ENCODE measurements at places on chromosomes 6 and 20.

DNA sequence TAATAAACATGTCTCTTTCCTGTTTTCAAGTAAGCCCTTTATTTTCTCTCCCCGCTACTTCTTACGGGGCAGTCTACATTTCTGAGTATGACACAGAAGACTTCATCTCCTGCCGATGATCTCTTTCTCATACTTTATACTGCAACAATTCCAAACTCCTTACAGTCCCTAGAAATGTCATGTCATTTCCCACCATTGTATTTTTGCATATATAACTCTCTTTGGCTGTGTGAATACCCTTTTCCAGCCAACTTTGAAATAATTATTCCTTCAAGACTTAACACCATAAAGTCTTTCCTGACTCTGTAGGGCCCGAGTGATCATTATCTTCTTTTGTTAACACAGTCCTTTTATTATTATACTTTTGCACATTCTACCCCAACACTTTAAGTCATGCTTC lies 72.1 kb downstream of the SHPRH start:
- H3K4me3 ChIP-seq, result no peak overlapping the region
- H3K36me3 ChIP-seq, result peaks cover 20% of the 10 kb centered on the region
- no peak for DNase-seq
- no peak overlapping the region for H3K27ac ChIP-seq
- H3K4me1 ChIP-seq, result peaks cover 2% of the 10 kb centered on the region

- H3K36me3 ChIP-seq, result no peaks in the 10 kb centered on the region
- H3K4me1 ChIP-seq, result no peaks in the 10 kb centered on the region
- H3K27me3 ChIP-seq, result no peaks in the 10 kb centered on the region
- no peak overlapping the region for H3K4me3 ChIP-seq
Observed at GRCh38 chr6:63897459-63897858, 261.9 kb downstream of the PHF3 start.

DNA sequence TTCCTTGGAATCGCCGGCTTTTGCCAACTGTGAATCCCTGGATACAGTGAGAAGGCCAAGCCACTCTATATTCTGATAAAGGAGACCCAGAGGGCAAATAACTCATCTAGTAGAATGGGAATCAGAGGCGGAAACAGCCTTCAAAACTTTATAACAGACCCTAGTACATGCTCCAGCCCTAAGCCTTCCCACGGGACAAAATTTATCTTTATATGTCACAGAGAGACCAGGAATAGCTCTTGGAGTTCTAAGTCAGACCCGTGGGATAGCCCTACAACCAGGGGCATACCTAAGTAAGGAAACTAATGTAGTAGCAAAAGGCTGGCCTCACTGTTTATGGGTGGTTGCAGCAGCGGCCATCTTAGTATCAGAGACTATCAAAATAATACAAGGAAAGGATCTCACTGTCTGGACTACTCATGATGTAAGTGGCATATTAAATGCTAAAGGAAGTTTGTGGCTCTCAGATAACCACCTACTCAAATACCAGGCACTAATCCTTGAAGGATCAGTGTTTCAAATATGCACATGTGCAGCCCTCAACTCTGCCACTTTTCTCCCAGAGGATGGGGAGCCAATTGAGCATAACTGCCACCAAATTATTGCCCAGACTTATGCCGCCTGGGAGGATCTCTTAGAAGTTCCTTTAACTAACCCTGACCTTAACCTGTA lies 29.5 kb downstream of the CEP85L start:
- H3K36me3 ChIP-seq, result peaks cover 26% of the 10 kb centered on the region
- H3K4me1 ChIP-seq, result peaks cover 16% of the 10 kb centered on the region
- no peak overlapping the region for H3K27ac ChIP-seq
- no peaks in the 10 kb centered on the region for H3K27me3 ChIP-seq
- no peak overlapping the region for H3K4me3 ChIP-seq
- no peak for DNase-seq

GRCh38 chr6:11264100-11264499 lies 31.6 kb upstream of the NEDD9 start:
- H3K4me1 ChIP-seq, result peaks cover 27% of the 10 kb centered on the region
- H3K27me3 ChIP-seq, result no peaks in the 10 kb centered on the region
- no peak overlapping the region for H3K27ac ChIP-seq
- peaks cover 38% of the 10 kb centered on the region for H3K36me3 ChIP-seq
- H3K4me3 ChIP-seq, result no peak overlapping the region

DNA sequence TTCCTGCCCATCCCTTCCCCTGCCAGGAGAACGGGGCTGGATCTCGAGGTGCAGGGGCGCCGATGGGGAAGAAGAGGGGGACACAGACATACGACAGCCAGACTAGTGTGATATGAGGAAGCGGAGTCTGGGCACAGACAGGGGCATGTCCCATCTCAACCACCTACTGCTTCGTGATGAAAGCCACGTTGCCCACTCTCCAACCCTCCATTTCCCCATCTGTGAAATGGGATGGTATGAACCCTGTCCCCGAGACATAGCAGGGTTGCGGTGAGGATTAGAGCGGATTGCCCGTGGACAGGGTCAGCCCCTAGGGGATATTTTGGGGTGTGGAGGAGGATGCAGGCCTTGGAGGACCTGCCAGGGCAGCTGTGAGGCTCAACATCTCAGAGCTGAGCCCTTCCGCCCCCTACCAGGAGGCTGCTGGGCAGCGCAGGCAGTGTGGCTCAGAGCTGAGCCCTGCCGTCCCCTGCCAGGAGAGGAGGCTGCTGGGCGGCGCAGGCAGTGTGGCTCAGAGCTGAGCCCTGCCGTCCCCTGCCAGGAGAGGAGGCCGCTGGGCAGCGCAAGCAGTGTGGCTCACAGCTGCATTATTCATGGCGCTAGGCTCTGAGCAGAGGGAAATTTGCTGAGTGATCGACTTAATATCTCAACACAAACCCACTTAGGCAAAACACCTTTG lies 71.7 kb downstream of the GRM4 start:
- no peak overlapping the region for H3K27ac ChIP-seq
- DNase-seq, result no peak
- no peaks in the 10 kb centered on the region for H3K36me3 ChIP-seq
- no peak overlapping the region for H3K4me3 ChIP-seq
- H3K4me1 ChIP-seq, result no peaks in the 10 kb centered on the region

DNA sequence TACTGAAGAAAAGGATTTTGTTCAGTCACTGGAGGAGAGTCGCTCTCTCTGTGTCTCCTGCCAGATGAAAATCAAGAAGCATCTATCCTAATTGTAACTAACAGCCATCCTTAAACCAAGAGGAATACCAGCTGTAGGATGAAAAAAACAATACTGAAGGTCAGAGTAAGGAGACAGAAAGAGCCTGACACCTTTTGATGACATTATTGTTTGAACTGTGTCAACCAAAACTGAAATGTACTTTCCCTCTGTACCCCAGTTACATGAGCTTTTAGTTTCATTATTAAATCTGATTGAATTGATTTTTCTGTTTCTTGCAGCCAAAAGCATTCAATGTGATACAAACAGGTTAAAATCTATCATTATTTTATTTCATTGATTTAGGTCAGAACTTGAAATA lies 17.2 kb upstream of the BTBD9 start:
- no peak overlapping the region for H3K4me3 ChIP-seq
- peaks cover 2% of the 10 kb centered on the region for H3K36me3 ChIP-seq
- no peaks in the 10 kb centered on the region for H3K27me3 ChIP-seq
- peaks cover 2% of the 10 kb centered on the region for H3K4me1 ChIP-seq

DNA sequence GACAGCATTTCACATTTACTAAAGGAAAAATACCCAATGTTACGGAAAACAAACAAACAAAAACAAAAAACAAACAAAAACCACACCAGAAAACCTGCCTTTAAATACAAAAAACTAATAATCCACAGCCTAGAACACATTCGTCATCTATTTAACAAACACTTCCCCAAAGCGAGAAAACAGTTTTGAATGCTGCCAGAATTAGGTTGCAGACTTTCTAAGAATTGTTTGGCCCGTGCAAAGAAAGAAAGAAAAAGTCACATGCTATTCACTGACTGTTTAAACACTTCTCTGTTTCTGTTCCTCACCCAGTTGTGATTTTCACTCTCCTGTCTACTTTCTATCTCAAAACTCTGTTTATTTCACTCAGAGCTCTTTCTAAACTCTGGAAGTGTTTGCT lies 52.5 kb downstream of the BCAS1 start:
- no peaks in the 10 kb centered on the region for H3K36me3 ChIP-seq
- DNase-seq, result no peak
- peak overlapping the region; percentile 16 for H3K4me3 ChIP-seq
- peaks cover 10% of the 10 kb centered on the region for H3K27me3 ChIP-seq

- H3K36me3 ChIP-seq, result no peaks in the 10 kb centered on the region
- H3K27me3 ChIP-seq, result no peaks in the 10 kb centered on the region
- H3K4me3 ChIP-seq, result no peak overlapping the region
- no peak overlapping the region for H3K27ac ChIP-seq
- H3K4me1 ChIP-seq, result no peaks in the 10 kb centered on the region
Observed at GRCh38 chr6:165543781-165544180, 119.3 kb downstream of the PDE10A start.

DNA sequence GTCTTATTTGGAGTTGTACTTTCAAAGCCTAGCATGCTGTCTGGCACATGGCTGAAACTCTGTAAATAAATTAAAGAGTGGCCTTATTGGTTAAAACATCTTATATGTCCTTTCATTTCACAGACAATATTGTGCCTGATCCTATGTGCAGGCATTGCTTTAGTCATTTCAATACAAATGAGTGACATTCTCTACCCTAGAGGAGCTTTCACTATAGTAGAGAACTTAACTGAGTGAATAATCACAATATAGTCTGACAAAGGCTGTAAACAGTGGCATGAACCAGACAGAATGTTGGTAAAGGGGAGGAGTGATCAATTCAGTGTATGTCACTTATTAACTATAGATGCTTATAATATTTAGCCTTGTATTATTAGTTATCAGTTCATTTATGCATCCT lies 481.8 kb downstream of the TFAP2B start:
- no peaks in the 10 kb centered on the region for H3K4me1 ChIP-seq
- H3K27me3 ChIP-seq, result no peaks in the 10 kb centered on the region
- H3K4me3 ChIP-seq, result no peak overlapping the region
- H3K36me3 ChIP-seq, result no peaks in the 10 kb centered on the region

- no peak for DNase-seq
- H3K27me3 ChIP-seq, result no peaks in the 10 kb centered on the region
- no peak overlapping the region for H3K27ac ChIP-seq
- no peaks in the 10 kb centered on the region for H3K4me1 ChIP-seq
- H3K4me3 ChIP-seq, result no peak overlapping the region
Observed at GRCh38 chr6:168873278-168874190, 380.1 kb downstream of the THBS2 start.

DNA sequence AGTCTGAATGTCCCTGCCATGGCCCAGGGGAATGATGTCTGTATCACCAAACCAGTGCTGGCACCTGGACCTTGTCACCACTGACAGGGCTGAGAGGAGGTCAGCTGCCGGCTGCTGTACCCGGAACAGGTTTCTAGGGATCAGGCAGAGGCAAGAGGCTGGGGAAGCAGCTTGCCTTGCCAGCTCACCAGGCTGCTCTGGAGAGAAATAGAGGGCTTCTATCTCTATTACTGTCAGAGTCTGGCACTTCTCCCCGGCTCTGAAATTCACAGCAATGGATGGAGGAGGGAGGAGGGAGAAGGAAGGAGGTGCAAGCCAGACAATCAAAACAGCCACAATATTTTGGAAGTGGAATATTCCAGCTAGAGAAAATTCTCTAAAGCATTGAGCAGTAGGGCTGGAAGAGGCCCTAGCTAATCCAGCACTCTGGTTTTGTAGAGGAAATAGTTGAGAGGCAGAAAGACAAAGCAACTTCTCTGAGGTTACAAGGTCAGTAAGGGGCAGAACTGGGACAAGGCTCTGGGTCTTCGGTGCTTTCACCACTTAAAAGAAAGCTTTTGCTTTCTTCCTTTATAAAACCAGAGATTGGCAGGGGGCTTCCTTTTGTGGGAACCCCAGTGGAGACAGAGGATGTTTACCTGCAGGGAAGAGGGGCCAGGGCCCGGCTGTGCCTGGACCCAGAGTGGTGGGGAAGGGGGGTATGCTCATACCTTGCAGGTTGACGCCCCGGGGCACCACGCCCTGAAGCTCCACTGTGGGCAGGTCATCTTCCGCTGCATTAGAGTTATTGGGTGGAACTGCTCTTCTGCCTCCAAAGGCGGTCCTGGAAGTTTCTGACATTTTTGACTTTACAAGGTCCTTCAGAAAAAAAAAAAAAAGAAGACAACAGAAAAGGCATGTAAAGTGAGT lies 2.4 kb downstream of the F13A1 start:
- no peak overlapping the region for H3K27ac ChIP-seq
- no peak for DNase-seq
- no peak overlapping the region for H3K4me3 ChIP-seq
- peaks cover 53% of the 10 kb centered on the region for H3K27me3 ChIP-seq
- no peaks in the 10 kb centered on the region for H3K36me3 ChIP-seq
- no peaks in the 10 kb centered on the region for H3K4me1 ChIP-seq

GRCh38 chr20:50152394-50153152 lies 950 bp downstream of the PEDS1 start:
- H3K4me1 ChIP-seq, result peaks cover 45% of the 10 kb centered on the region
- H3K27ac ChIP-seq, result peak overlapping the region; percentile 94
- peaks cover 31% of the 10 kb centered on the region for H3K36me3 ChIP-seq
- peak overlapping the region; percentile 94 for H3K4me3 ChIP-seq
- DNase-seq, result no peak

GRCh38 chr6:30725713-30726505 lies 5.8 kb downstream of the TUBB start:
- peaks cover 39% of the 10 kb centered on the region for H3K4me1 ChIP-seq

DNA sequence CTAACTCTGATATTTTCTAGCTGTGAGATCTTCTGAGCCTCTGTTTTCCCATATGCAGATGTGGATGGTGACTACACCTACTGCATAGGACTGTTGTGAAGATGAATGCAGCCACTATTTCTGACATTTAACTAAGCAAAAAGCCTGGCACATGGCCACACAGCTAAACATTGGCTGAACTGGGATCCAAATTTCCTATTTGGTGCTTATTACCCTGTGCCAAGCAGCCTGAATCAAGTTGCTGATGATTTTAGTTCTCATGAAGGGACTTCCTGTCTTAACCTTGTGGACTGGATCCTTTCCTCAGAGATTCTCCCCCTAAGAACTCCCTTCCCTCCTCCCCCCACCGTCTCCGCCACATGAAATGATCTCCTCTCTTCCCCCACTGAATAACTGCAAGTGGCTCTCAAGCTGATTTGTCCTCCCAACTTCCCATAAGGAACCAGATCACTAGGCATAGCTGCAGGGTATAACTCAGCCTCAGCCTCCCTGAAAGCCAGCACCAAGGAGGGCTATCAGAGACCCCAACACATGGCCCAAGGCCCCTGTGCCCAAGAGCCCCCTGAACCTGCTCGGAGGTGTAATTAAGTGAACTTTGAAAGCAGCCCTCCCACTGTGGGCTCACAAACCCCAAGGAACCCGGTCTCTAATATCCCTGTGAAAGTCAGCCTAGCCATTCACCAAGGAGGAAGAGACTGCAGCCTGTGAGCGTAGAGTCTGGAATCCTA lies 55.7 kb downstream of the MAFB start:
- no peaks in the 10 kb centered on the region for H3K4me1 ChIP-seq
- H3K4me3 ChIP-seq, result no peak overlapping the region
- H3K27me3 ChIP-seq, result no peaks in the 10 kb centered on the region
- H3K27ac ChIP-seq, result no peak overlapping the region
- no peak for DNase-seq
- H3K36me3 ChIP-seq, result no peaks in the 10 kb centered on the region

DNA sequence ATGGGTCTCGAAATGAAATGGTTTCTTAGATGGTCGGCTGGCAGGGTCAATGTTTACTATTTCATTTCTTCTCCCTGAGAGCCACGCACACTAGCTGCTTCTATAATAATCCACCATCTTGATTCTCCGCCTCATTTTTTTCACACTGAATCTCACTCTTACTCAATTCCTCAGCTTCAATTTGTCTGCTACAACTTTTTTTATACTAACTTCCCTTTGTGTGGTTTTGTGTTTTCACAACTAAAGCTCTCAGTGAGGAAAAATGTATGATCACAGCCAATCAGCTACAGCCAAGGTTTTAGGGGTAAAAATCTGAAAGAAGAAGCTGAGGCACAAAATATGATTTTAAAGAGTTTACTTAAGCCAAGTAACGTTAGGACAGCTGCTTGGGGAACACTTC lies 1309.4 kb downstream of the EPHA7 start:
- no peaks in the 10 kb centered on the region for H3K4me1 ChIP-seq
- H3K4me3 ChIP-seq, result no peak overlapping the region
- DNase-seq, result no peak

Measured in T-helper 2 cell treated with Interferon-gamma antibody and Interleukin-4, amounts not matched to agents 5 μg/mL and 100 μg/mL, for 36 hours (primary cell).